ENCODE measurements at places on chromosomes 6 and 20.
A peak's percentile ranks its signal among the peaks of the same experiment; 100 is the strongest.

- DNase-seq = no peak
These were observed 22.2 kb downstream of the NHLRC1 start for GRCh38 chr6:18100296-18100695.

DNA sequence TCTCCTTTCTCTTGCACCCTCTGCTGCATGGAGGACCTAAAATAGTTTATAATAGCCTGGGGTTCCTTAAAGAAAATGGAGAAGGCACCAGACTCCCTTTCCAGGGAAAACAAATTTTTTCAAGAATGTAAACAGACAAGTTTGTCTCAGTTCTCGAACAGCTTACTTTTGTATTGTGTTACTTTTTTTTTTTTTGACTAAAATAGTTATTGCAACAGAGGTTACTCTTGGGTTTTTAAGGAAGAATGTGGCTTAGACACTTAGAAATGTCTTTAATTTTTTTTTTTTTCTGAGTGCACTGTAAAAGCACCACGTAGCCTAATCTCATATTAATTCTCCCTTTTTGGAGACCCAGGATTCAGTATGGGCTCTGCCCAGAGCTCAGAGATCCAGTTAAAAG is 148.7 kb upstream of the CARMIL1 start:
- DNase-seq = no peak

- no peak for DNase-seq
These were observed 2.0 kb downstream of the LRRC1 start for GRCh38 chr6:53796791-53797190.

DNA sequence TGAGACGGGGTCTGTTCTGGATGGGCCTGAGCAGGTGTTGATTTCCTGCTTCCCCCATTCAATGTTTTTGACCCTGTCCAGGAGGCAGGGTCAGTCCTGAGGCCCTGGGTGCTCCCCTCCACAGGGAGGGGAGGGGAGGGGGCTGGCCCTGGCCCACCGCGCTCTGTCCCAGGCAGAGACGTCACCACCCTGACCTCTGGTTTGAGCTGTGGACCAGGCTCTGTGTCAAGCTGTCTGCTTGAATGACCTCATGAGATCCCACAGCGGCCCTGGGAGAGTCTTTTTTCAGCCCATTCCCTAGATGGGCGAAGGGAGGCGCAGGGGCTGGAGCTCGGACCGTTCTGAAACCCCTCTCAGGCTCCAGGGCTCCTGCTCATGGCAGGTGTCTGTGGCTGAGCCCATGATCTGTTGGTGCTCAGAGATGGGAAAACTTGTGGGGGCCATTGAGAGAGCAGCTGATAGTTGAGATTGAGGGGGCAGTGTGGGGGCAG is 8.9 kb upstream of the LKAAEAR1 start:
- DNase-seq = no peak

DNA sequence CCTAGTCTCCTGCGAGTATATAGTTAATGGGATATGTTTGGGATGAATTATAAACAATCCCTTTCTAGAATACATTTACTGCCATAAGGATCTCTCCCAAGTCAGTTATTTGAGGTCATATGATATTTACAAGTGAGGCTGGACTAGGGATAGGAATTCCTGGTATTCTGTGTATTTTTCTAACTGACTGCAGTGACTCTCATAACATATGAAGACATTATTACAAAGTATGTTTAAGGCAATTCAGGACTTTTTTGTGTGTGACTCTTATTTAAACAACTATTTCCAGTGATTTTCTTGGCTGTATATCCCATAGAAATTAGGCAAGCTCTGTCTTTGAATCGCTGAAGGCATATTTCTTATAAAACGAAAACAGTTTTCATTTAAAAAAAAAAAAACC is 18.4 kb upstream of the TNFAIP3 start:
- no peak for DNase-seq

DNA sequence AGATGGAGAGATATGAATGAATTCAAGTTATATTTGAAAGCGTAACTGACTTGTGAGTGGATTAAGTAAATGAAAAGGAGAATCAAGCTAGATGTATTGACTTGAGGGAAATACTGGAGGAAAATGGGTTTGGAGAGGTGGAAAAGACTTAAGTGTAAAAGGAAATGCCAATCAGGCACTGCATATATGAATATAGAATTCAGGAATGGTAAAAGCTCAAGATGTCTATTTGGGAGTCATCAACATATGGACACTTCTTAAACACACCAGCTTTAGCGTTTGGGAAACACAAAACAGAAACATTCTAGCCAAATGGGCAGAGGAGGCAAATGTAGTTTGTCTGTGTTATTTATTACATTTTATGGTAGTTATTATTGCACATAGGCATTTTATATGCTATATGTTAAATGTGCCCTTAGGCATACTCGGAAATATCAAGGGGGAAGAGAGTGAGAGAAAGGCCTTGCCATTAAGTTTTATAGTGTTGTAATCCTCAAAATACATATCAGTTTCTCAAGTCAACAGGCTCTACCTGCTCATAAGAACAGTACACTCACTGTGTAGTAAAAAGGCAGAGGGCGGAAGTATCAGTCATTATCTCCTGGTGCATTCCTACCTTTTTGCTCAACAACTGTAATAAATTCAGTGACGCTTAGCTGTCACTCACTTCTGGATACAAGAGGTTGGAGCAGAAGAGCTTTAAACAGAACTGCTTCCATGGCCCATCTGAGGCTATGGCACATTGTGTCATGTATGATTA is 33.7 kb upstream of the ME1 start:
- DNase-seq = no peak

DNA sequence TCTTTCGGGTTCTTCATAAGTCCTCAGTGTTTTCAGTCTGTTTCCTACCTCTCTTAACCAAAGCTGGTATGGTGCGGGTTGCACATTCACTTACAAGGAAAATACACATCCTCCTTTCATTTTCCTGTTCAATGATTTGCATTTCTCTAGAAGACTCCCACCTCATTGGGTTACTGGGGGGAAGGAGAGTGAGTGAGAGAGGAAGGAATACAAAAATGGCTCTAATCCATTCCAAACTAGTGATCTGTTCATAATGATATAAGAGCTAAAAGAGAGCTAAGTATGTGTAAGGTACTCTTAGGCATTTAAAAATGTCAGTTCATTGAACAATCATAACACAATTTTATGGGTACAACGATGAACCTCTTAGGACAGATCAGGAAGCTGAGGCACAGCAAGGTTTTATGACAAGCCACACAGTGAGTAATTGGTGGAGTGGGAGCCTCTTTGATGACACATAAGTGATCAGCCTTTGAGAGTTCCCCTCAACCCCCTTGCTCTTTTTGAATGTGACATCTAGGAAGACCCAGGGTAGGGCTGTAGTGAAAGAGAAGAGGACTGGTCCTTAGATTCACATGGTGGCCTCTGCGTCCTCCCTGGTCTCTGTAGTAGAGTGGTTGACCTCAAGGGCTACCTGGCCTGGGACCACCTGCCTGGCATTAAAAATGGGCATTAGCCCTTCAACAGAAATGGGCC is 328.4 kb upstream of the SOX4 start:
- DNase-seq = no peak

- DNase-seq = no peak
These were observed 112.3 kb downstream of the MAN1A1 start for GRCh38 chr6:119237177-119237715.

GRCh38 chr6:49841424-49841823 is 24.9 kb downstream of the CRISP1 start:
- DNase-seq = no peak

- no peak for DNase-seq
These were observed 294.3 kb upstream of the QKI start for GRCh38 chr6:163120223-163120622.

DNA sequence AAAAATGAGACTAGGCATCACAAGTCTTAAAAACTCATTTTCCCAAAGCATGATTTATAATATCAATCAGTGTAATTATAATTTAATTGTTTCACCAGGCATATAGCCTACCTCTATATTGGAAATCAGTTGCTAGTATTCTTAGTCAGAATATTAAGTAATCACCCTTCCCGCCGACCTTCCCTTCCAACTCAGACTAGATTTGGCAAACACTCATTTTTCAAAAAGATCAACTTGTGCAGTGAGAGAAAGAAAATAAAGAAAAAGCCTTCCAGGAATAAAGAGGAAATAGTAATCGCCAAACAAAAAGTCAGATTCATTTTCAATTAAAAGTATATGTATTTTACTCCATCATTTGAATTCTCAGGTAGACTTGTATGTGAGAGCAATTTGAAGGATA is 1.9 kb upstream of the BMP5 start:
- DNase-seq = no peak

DNA sequence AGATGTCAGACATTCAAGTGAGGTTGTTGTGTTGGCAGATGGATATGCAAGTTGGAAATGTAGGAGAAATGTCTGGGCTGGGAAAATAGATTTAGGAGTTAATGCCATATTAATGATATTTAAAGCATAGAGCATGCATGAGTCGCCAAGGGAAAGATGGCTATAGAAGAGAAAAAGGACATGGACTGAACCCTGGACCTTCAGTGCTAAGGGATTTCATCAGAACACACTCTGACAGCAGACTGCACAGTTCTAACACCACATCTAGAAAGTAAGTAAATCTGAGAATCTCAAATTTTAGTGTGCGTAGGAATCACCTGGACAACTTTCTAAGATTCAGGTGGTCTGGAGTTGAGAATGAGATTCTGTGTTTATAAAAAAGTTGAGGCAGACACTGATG is 17.3 kb upstream of the POLR1H start:
- no peak for DNase-seq

GRCh38 chr6:167404385-167405049 is 79.6 kb downstream of the TTLL2 start:
- no peak for DNase-seq

GRCh38 chr20:18929800-18930199 is 116.2 kb downstream of the SCP2D1 start:
- DNase-seq = no peak

DNA sequence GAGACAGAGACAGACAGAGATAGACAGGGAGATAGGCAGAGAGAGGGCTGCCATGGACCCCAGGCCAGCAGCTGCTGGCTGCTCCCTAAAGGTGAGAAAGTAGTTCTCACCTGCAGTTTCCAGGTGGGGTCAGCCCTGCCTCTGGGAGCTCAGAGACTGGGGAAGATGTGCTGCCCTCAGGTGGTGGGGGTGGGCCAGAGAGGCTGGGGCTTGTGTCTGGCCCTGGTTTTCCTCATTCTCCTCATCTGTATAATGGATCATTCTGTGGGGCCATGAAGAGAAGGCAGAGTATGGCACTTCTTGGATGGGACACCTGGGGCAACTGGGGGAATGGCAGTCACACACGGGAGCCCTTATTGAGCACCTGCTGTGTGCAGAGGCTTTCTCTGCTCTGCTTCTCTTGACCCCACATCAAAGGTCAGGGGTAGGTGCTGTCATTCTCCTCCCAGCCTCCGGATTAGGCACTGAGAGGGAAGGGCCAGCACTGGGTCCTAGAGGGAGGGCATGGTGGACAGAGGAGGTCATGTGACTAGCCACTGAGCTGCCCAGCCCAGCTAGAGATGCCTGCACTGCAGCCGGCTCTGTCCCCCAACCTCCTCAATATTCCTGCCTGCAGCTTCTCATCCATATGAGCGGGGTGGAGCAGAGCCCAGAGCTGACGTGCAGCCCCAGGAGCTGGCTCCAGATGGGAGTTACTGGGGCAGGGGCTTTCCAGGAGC is 4.1 kb downstream of the ANGPT4 start:
- DNase-seq = no peak

GRCh38 chr6:26327450-26328264 is 37.3 kb upstream of the BTN3A2 start:
- peak; percentile 57 for DNase-seq

- no peak for DNase-seq
These were observed 24.1 kb downstream of the DEK start for GRCh38 chr6:18240230-18240629.

DNA sequence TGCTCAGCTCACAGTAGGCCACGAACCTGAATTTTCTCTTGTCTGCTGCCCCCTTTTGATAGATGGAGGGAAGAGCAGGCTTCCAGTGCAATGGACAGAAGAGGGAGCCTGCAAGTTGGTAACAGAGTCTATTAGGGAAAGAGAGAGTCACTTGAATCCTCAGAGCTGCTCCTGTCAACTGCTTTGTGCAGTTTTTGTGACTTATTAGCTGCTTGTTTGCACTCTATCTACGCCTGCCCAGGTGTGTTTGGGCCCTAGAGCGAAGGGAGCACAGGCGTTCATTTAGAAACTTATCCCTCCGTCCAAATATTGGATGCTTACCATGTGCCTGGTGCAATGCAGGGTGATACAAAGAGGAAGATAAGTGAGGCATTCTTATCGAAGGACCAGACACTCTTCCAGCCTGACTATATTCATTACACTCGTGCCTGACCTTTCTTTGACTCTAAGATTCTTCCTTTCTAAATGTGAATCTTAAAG is 11.6 kb upstream of the SLC2A12 start:
- peak; percentile 16 for DNase-seq

DNA sequence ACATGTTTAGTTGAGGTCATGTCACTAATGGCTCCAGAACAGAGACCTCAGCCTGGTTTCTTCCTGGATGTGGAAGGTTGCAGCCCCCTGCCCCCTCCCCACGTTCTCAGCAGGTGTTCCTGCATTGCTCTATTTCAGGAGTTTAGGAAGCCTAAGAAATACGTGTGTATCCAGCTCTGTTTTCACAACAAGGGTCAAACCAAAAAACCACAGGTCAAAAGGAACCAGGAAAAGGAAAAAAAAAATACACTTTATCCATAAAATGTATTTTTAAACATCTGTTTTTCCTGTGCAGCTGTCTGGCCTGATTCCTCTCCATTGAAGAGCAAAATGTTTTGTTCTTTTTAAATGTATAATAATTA is 107.9 kb upstream of the PLEKHG1 start:
- no peak for DNase-seq

DNA sequence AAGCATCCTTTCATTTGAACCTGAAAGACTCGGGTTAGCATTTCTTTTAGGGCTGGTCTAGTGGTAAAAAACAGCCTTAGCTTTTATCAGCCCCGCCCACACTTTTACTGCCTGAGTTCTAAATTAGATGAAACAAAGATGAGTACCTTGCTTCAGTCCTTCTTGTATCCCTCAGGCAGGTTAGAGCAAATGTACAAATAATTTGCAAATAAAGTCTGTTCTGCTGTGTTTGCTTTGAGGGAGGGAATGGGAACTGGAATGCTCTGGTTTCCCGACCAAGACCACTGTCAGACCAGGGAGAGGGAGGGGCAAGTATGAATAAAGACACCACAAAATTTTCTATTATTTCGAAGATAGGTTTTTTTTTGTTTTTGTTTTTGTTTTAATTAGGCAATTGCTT is 85.5 kb upstream of the FLRT3 start:
- no peak for DNase-seq

DNA sequence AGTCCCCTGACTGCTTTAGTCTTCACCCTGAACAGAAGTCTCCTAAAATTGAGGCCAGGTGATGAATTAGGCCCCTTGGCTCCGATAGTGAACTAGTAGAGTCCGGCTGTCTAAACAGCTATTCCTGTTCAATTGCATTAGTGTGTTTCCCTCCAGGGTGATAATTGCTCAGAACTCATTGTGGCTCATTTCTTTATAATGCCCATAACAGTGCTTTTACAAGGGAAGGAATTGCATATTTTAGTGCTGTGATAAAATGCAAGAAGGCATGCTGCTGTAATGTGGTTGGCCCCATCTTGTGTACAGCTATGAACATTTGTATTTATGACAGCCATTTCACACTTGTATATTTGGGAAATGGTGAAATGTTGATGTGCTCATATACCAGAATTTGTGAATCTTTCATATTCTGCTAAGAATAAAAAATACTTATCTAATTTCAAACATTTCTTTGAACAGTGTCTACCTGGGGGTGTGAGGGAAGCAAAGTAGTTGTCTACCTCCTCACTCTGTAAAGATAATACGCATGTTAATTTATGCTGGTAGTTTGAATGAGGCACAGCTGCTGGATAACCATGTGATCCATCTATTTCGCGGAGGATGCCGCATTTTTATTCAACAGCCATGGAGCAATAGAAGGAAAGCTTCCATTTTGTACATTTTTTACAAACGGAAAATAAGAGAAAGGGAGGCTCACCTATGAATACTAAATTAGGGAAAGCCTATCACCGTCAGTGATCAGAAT is 451.4 kb downstream of the NKAIN2 start:
- no peak for DNase-seq

All from CD8-positive, alpha-beta memory T cell (primary cell).